ENCODE measurements at places on chromosomes 5 and 9.

DNA sequence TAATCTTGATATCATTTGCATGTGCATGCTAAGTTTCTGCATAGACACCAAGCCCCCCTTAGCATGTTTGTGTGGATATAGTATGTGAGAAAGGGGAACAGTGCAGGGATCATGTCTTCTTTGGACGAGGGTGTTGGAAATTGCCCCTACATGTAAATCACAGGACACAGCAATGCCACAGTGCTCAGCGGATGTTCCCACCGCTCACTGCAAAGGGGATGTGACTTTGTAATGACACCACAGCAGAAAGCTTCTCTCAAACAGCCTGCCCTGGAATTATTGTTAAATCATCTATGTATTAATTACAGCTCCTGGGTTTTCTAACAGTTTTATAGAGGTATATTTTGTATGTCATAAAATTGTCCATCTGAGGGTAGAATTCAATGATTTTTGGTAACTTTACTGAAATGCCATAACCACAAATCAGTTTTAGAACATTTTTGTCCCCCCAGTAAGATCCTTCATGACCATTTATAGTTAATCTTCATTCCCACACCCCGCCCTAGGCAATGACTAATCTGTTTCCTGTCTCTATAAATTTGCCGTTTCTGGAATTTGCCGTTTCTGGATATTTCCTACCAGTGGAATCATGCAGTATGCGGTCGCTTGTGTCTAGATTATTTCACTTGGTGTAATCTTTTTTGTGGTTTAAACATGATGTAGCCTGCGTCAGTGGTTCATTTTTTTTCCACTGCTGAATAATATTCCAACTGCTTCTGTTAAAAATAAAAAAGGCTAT is 648.5 kb upstream of the WWC1 start:
- no peak for DNase-seq

DNA sequence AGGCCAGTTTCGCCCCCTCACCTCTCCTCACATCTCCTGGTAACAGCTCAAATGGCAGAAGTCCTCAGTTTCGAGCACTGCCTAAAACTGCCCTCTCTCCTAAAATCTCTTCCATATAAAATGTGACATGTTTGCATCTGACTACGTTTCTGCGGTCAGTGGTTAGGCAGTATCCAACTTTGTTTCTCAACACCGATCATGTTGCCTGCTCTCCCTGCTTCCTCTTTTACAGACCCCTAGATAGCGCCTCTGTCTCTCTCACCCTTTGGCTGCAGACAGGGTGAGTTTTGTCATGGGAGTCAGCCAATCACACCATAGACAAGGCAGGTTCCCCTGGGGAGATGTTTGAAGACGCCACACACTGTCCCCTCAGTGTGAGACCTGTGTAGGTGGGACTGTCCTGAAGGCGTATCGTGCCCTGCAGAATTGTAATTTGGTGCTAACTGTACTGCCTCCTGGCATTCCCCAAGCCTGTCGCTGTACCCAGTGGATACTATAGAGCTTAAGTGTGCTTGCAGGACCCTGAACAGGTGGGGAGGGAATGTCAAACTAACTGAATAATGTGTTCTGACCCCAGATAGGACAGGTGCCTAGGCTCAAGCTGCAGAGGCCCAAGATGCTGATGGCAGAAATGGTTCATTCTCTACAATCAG is 1.1 kb downstream of the HEXB start:
- no peak for DNase-seq

- DNase-seq, result no peak
Observed at GRCh38 chr5:77322406-77322805, 111.9 kb downstream of the PDE8B start.

DNA sequence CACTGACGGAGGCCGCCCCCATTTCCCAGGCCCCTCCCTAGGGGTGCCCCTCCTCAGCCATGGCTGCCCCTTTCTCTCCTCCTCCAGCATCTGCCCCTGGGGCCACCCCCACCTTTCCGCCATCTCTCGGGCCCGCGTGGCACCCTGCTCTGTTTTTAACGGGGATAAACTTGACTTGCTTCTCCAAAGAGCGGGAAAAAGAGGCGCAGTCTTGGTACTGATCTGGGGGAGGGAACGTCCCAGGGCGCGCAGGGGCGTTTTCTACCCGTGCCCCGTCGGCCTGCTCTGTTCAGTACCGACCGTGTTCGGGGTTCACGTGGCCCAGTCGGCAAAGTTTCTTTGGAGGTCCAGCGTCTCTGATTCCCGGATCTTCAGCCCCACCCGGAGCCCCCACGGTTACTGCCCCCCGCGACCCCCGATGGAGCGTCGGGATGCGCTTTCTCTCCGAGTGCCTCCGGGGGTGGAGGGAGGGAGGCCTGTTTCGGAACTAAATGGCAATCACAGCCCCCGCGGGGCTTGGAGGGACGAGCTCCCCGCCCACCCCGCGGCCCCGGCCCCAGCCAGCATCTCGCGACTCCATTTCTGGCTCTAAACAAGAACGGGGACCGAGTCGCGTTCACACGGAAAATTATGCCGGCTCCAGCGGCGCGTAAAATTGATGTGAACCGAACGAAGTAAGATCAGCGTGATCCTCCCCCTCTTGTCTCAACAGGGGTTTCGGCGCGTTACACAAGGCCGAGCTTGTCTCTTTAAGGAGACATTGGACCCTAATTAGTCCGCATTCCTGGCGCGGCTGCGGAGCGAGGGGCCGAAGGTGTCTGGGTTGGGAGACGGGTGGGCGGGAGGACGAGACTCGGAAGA is 1.1 kb upstream of the TLE4 start:
- DNase-seq, result peak; percentile 56

DNA sequence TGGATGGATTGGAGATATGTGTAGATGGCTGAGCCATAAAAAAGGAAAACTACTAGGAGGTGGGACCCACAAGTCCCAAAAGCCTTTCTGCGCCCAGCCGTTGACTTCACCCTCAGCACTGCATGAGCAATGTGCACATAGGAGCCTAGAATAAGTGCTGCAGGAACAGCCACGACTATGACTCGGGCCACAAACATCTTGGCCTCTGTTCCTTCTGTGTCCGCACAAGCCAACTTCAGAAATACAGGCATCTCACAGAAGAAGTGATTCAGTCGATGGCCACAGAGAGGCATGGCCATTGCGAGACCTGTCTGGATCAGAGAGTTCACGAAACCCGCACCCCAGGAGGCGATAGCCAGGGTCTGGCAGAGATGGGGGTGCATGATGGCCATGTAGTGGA is 587 bp downstream of the OR2Y1 start:
- no peak for DNase-seq

DNA sequence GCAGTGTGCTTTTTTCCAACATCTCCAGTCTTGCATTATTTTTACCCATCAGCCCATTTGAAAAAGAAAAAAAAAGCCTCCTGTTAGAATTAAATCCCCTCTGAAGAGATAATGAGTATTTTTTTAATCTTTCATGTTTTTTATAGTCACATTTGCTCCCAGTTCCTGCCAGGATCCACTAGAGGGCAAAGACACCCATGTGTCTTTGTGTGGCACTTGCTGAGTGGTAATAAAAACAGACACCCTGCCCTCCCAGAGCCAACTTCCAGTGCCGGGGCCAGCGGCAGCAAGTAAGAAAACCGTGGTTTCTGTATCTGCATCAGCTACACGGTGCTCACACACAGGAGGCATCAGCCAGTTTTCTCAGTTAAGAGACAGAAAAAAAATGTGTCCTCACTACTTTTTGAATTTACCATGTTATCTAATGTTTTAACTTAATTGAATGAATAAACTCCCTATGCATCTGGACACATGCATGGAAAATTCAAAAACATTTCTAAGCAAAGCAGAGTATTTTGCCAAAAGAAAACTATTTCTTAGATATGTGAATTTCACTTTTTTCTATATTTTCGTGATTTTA is 70.2 kb upstream of the PLEKHG4B start:
- no peak for DNase-seq

DNA sequence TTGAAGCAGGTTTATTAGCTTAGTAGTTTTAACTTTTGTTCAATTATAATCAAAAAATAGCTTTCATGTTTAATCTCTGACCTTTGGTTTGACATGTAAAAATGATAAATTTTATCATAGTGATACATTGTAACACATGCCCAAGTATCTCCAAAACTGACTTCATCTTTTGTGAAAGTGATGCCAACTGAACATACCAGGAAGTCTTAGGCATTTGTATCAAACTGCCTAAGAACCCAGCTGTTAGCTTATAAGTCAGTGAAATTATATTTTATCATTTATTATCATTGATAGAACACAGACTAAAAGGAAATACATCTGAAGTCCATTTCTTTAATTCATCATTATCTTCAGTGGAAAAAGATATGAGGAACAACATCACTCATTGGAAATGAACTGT is 39.1 kb downstream of the NIPBL start:
- DNase-seq, result no peak

DNA sequence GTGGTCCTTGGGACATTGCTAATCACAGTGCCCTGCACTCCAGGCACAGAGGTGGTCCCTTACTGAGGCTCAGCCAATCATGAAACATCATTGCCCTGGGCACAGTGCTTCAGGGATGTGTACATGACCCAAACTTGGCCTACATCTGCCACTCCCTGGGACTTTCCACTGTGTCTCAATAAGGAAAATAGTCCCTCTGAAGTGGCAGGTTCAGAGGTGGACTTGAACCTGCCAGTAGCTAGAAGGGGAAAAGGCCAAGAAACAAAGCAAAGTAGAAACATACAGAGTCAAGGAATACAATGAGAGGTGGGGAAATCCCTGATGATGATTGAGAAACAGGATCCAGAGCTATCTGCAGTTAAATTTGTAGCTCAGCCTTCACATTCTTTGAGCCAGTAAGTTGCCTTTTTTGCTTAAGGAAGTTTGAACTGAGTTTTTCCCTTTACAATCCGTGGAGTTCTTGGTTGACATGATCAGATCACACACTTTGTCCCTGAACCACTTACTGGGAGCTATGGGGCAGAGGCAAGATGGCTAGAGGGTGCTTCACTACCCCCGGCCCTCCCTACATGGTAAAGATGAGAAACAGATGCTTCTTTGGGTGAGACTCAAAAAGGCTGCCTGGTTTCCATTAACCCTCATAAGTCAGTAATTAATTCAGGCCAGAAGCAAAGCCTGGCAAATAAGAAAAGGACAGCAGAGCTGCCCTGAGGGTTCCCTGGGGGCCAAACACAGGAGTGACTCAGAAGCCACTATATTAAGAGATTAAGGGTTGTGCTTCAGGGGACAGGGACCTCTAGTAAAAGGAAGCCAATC is 57.6 kb downstream of the SH3TC2 start:
- peak; percentile 94 for DNase-seq

DNA sequence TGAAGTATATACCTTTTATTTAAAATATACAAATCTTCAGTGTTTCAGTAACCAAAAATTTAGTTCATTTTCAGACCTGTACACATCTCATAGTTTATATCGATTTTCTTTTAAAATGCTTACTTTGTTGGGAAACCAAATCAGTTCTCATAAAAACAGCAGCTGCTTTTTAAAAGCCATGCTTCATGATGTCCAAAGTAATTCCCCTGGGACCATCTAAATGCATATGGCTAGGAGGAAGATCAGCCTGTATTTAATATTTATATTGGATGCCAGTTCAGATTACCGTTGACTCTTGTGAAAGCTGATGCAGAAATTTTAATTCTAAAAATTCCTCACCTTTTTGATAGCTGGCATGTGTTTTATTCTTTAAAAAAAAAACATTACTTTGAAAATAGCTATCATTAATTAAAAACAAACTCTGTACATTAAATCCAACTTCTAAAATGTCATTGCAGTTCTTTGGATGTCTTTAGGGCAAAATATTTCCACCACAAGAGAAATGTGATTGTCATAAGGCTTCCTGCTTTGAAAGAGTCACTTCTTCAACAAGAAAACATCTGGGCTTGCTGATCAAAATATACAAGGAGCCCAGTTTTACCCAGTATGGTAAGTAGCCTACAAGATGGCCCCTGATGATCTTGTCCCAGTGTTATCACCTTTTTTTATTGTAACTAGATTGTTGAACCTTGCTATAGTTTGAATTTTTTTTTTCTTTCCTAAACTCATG is 1242.9 kb upstream of the CDH6 start:
- no peak for DNase-seq

DNA sequence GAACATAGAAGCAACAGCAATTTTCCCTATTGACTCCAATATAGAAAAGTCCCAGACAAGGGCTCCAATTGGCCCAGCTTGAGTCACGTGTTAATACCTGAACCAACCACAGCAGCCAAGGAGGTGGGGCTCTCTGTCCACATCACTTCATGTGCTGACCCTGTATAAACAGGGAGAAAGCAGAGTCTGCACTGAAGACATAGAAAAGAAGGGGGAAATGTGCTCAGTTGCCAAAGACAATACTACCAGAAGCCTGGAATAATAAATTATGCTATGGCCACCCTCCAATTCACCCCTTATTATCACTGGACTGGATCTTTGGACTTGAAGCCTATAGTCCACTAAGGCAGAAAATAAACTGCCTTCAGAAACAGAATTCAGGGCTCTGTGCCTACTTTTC is 275.4 kb downstream of the EPB41L4A start:
- DNase-seq, result no peak

DNA sequence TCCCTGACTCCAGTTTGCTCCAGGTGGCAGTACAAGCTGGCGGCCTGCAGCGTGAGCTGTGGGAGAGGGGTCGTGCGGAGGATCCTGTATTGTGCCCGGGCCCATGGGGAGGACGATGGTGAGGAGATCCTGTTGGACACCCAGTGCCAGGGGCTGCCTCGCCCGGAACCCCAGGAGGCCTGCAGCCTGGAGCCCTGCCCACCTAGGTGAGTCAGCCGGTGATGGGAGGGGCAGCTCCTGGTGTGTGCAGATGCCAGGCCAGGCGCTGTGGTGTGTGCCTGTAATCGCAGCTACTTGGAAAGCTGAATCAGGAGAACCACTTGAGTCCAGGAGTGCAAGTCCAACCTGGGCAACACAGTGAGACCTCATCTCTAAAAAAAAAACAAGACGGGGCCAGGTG is 10.0 kb upstream of the CACFD1 start:
- no peak for DNase-seq

DNA sequence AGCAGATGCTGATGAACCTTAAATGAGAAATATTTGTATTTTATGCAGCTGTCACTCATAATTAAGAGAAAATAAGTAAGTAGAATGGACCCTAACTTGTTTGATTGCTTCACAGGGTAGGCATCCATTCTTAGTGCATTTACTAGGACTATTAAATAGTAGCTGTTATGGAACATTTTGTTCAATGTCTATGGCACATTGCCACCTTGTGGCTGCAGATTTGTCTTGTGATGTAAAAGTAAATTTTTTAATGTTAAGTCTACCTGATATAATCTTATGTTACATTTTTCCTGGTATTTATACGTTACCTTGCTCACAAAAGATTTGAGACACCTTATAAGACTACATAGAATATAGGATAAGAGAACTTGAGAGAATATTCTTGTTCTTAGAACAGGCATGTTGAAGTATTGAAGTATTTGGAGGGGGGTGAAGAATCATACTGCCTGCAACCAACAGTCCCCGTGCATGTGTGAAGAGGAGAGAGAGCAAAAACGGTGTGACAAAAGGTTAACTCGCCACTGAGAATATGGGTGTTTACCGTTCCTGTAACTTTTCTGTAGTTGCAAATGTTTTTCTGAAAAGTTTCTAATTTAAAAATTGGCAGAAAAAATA is 161.1 kb downstream of the MAST4 start:
- DNase-seq, result peak; percentile 65

GRCh38 chr5:53974021-53974420 is 336.4 kb downstream of the ARL15 start:
- DNase-seq, result no peak

GRCh38 chr5:74017786-74018211 is 391.8 kb downstream of the ARHGEF28 start:
- peak; percentile 51 for DNase-seq

- no peak for DNase-seq
Observed at GRCh38 chr5:60010328-60010727, 116.8 kb upstream of the PDE4D start.
